ENCODE measurements at places on chromosomes 7 and 10. TPM values are rescaled to one million over a fixed set of nuclear protein-coding genes. Genes with fewer than 3 reads are reported as not detected.

Gene IL6
- total RNA-seq, result 1.1 TPM

Gene SLC25A40
- total RNA-seq, result 21.3 TPM

Gene PLPP4
- not detected for total RNA-seq

Gene PHF14
- 16.6 TPM for total RNA-seq
